ENCODE measurements at places on chromosomes 13 and 19.

DNA sequence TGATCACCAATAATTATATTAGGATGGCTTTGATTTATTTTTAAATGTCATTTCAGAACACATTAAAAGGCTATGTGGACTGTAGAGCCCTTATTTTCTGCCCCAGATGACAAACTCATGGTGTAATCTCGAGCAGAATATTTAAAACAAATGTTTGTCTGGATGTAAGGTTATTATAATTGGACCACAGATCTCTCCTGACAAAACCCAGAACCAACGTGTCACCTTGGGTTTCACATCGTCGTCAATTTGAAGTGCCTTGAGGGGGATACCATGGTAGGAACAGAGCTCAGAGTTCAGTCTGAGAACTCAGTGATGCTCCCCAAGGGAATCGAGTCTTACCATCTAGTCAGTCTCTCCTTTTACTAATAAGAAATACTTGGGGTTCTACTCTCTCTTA is 2.8 kb downstream of the SACS start:
- DNase-seq = no peak

DNA sequence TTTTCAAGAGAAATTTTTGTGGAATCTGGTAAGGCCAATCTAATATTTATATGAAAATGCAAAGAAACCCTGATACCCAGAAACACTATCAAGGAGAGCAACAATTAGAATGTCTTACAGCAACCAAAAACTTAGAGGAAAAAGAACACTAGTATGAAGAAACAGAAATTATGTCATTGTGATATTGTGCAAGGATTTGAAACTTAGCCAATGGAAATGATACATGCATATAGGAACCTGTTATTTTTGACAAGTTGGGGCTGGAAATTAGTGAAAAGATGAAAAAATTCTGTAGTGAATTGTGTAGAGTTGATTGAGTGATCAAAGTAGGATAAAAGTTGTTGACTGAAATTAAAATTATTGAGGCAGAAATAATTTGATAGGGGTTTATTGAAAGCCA is 792.6 kb upstream of the SLITRK6 start:
- no peak for DNase-seq

DNA sequence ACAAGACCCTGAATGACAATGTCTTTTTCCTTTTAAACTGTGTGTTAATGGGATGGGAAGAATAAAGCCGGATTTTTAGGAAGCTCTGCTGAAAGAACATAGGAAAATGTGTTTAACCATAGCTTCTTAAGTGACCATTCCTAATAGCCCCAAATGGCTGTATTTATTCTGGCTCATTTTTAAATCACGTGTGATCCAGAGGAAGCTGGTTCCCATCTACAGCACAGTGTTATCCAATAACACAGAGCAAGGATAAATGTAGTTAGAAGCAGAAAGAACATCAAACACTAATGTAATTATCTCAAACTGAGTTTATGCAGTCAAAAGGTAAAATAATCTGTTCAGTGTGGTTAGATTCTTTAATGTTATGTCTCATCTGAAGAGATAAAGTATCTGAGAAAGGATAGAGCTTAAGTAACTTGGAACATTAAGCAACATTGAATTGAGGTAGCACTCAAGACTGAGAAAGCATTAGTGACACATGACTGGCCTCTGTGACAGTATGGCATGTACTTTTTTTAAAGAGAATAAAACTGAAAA is 853.3 kb downstream of the GPC5 start:
- no peak for DNase-seq

GRCh38 chr19:15463861-15464371 is 428 bp downstream of the RASAL3 start:
- no peak for DNase-seq

- no peak for DNase-seq
Observed at GRCh38 chr19:56333506-56333905, 18.9 kb upstream of the ZSCAN5A start.

- no peak for DNase-seq
Observed at GRCh38 chr19:31290931-31291590, 58.2 kb downstream of the TSHZ3 start.

- DNase-seq = no peak
Observed at GRCh38 chr13:78138756-78139155, 220.1 kb upstream of the EDNRB start.

DNA sequence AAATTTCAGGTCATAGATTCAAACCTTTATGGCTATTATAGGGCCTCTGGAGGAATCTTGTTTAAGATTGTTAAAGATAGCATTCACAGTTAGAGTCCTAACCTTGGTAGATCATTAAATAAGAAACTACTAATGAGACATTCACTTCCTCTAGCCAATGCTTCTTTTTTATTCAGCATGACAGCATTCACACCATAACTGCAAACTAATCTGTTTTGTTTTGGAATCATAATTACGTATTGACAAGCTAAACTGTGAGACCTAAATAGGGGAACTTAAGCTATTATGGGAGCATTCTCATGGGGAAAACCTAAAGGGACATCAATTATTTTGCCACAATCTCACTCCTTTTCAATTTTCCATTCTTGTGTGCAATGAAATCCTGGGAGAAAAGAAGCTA is 653.8 kb downstream of the PCDH9 start:
- DNase-seq = no peak

DNA sequence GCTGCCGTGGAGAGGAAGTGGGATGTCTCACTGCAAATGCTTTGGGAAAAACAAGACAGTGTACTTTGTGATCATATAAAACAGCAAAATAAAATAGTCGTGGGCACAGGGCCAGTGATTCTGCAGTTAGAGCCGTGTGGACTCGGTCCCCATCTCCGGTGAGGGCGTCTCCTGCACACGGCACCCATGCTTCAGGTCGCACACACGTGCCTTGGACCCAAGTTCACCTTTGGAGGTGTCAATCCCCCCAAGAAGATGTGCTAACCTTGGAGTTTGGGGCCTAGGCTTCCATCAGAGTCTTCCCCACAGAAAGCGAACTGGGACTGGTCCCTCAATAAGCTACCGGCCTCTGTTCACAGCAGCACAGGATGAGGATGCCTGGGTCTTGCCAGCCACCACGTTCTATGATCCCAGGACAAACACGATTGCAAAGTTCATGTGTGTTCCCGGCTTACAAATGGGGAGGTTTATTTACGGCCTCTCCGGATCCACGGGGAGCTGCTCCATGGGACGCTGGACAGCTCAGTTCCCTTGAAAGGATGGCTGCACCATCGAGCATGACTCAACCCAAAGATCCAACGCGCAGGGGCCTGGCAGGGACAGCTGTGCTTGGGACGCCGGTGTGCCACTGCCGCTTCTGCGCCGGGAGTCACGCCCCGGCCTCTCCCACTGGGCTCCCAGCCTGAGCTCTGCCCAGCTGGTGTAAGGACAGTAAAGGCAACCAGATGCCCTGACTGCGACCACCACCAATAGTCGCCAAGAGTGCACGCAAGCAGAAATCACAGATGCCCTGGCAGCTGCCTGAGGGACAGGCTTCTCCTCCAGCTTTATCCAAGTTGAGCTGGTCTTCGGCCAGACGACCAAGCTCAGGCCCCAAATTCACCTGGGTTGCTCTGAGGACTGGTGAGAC is 8.6 kb downstream of the GAS6 start:
- DNase-seq = no peak

GRCh38 chr19:51311351-51312257 is at the start of gene IGLON5:
IGLON5 (plus strand) TSS chr19:51311644; CDS start chr19:51311848, 204 bp downstream.
- no peak for DNase-seq

DNA sequence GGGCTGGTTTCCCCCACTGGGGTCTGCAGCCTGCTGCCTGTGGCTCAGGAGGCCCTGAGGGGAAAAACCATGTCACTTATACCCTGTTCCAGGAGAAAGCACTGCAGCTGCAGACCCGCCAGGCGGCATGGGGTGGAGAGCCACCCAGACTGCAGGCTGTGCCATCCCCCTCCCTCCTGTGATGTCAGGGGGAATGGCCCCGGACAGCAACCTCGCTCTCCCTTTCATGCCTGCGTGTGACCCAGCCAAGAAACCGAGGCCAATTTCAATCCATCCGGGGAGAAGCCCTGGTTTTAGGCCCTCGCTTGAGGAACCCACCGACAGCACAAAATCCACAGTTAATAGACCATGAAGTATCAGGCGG is 37.2 kb upstream of the MATK start:
- no peak for DNase-seq

DNA sequence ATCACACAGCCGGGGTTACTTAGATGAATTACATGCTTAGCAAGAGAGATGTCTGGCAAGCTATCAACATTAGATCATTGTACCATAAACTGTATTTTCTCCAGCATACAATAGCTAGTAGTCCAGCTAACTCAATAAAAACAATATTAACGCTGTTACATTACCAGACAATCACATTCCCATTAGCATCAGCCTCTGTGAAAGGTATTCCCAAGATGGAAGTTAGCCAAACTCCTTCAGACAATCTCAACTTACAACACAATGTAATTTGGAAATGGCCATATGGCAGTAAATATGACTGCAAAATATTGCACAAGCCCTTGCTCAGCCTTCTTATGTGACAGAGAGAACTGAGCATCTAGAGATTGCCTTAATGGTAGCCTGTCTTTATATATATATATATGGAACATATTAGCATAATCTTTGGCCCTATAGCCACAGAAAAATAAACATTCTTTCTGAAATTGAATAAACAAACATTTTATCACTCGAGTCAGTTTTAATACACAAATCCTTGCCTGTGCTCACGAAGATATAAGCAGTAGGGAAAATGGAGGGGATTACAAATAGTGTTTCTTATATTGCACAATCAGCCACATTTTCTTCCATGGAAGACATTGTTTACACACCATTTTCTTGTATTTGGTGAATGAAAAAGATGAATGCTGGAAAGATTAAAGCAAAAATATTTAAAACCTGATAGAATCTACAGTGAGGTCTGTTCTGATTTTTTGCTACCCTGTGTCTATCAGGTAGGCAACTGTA is 1060.5 kb downstream of the DIAPH3 start:
- DNase-seq = no peak

- DNase-seq = no peak
Observed at GRCh38 chr13:19591864-19592263, 30.5 kb upstream of the TPTE2 start.

GRCh38 chr13:113369189-113369588 is 5.3 kb upstream of the GRTP1 start:
- DNase-seq = no peak

DNA sequence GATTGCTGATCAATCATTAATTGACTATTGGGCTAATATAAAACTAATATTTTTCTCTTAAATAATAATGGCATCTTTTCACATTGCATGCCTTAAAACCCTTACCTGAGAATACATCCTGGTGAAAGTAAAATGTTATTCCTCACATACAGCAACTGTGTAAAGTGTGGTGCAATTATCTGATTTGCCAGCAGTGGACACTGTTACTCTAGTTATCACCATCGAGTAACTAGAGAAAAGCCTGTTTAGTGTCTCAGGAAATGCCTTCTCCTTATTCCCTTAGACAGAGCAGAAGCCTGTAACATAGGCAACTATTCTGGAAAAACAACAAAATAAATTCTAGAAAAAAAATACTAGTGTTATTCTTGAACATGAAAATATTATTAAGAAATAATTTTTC is 459.8 kb downstream of the FGF14 start:
- peak; percentile 36 for DNase-seq

- DNase-seq = no peak
Observed at GRCh38 chr13:53439439-53440225, 411.0 kb downstream of the OLFM4 start.

DNA sequence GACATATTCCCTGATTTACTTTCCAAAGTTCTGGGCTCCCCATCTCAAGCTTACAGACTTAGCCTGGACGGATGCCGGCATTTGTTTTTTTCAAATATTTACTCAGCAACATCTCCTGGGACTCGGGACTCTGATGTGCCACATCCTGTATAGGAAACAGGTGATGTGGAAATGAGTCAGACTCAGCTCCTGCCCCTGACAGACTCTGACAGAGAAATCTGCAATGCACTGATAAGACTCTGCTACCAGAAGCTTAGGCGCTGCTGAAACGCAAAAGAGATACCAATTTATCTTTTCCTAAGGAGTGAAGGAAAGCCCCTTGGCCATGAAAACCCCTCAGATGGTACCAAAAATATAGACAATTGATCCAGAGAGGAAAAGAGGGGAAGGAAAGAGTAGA is 16.2 kb downstream of the LAIR2 start:
- DNase-seq = no peak

DNA sequence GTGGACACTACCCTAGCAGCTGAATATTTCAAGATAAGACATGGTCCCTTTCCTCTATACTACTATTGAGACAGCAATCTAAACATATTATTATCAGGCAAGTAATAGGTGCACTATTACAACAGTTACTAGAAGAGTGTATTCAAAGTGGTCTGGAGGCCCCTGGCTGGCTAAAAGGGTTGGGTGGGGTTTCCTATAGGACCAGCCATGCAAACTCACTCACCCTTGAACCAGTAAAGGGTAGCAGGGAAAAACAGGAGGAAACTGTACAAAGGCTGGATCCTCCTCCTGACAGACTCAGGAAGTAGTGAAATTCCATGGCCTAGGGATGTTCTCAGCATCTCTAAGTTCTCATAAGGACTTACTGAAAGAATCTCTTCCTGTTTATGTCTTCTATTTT is 7.7 kb downstream of the SMAD9 start:
- DNase-seq = no peak

- DNase-seq = no peak
Observed at GRCh38 chr19:42088471-42089190, 12.7 kb downstream of the ZNF574 start.

DNA sequence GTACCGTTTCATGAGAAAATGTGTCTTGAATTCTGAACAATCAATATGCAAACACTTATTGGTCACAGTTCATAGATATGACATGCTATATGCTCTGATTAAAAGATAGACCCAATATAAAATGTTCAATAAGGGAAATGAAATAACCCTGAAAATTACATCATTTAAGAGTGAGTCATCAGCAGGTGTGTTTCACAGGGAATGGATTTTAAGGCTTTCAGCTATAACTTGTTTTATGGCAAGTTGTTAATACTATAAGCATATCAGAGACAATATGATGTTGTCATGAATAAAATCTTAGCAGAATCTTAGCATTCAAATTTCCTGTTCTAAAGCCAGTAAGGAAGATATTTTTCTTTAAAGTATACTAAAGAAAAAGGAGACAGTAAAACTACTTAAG is 483.4 kb upstream of the PCDH9 start:
- no peak for DNase-seq

GRCh38 chr19:7483720-7484201 is 5.1 kb downstream of the PEX11G start:
- no peak for DNase-seq

DNA sequence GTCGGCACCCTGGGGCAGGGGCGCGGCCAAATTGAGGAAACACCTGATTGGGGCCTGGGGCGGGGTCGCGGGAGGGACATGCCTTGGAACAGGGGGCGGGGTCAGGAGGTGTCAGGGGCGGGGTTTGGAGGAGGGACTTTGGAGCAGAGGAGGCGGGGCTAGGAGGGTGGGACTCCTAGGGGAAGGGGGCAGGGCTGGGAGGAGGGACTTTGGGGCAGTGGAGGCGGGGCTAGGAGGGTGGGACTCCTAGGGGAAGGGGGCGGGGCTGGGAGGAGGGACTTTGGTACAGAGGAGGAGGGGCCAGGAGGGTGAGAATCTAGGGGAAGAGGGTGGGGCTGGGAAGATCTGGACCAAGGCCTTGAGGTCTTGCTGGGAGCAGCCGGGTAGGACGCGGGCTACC is 21.9 kb downstream of the GRIN2D start:
- DNase-seq = no peak

GRCh38 chr13:113397608-113398425 is 33.9 kb upstream of the GRTP1 start:
- DNase-seq = no peak
